ENCODE measurements at places on chromosomes 1 and 21. TPM values are rescaled to one million over a fixed set of nuclear protein-coding genes. Genes with fewer than 3 reads are reported as not detected.

DNA sequence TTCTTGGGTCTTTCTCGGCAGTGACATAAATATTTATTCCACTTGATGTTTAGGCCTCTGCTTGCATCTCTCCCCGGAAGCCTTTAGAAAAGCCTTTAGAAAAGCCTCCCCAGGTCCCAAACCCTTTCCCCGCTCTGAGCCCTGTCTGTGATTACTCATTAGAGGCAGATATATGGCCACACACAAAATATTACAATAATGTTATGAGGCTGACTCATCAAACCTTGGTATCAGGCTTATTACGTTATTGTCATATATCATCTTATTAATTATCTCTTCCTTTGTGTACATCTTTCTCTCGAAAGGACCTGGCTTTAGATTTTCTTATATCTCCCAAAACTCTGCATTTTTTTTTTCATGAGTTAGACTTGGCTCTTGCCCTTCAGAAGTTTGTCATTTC is 69.5 kb downstream of the FGGY start:
- ATAC-seq: no peak

- no peak for ATAC-seq
These were observed 73.3 kb upstream of the PGD start for GRCh38 chr1:10325521-10325920.

DNA sequence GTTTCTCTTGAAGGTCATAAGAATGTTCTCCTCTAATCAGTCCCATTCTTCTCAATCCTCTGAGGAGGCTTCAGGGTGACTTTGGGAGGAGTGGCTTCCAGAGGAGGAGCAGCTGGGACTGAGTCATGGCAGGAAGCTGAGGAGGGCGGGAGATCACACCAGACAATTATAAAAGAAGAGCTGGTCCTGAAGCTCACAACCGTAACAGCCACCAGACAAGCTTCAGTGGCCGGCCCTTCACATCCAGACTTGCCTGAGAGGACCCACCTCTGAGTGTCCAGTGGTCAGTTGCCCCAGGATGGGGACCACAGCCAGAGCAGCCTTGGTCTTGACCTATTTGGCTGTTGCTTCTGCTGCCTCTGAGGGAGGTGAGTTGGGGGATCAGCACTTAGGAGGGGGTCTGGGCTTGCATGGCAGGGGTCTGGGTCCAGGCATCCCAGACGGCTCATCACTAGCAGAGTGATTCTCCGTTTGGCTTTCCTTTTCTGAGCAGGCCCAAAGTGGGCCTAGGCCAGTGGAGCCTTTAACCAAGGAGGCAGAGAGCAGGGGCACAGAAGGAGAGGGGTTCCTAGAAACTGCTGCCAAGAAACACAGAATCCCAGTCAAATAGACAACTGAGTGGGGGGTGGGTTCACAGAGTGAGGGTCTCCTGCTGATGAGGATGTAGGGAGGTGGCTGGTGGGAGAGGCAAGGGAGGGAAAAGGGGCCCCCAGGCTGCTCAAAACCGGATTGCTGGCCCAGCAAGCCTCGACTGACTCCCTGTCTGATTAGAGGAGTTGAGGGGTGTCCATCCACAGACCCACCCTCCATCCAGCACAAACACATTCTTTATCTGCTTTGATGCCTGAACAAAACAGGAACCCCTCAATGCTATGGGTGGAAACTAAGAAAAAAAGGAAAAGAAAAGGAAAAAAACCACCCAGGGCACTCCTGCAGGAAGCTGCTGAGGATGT is at the start of gene ECM1:
Gene ECM1, plus strand, starts transcription at position 198 of the 953 bp plus-strand sequence. Its CDS starts 101 bp downstream, at position 299.
- ATAC-seq: peak; percentile 82

GRCh38 chr21:39186676-39187075 is 3.4 kb upstream of the PSMG1 start:
- no peak for ATAC-seq

- ATAC-seq: peak; percentile 53
These were observed 17.6 kb downstream of the HTR6 start for GRCh38 chr1:19682257-19682656.

CYP4B1 gene
- 13.5 TPM for total RNA-seq

DNA sequence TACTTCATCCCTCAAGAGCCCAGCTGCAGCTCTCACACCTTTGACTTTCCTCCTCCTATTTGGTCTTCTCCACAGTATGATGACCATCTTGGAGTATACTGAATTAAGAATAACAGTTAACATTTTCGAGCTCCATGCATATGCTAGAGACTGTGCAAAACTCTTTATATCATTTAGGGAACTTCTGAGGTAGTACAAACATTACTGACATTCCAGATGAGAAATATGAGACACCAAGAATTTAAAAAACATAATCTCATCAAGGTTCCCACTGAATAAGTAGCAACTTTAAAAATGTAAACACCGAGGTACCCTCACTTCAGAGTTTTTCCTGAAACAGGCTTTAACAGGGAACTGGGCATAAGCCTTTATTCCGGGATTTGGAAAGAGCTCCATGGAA is 22.7 kb downstream of the FMO3 start:
- no peak for ATAC-seq

DNA sequence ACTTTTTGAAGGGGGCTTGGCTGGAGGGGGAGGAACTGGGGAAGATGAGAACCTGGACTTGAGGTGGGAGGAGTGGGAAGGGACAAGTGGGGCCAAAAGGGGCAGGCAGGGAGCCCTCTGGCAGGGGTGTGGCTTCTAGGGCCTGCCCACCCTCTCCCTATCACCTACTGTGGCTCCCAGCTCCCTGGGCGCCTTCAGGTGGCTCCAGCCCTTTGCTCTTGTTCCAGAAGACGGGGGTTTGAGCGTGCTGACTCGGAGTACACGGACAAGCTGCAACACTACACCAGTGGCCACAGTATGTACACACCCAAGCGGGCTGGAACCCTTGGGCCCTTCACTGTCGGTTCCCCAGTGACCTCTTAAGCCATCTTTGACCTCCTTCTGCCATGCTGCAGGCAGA is 76.5 kb downstream of the LACTBL1 start:
- no peak for ATAC-seq

DNA sequence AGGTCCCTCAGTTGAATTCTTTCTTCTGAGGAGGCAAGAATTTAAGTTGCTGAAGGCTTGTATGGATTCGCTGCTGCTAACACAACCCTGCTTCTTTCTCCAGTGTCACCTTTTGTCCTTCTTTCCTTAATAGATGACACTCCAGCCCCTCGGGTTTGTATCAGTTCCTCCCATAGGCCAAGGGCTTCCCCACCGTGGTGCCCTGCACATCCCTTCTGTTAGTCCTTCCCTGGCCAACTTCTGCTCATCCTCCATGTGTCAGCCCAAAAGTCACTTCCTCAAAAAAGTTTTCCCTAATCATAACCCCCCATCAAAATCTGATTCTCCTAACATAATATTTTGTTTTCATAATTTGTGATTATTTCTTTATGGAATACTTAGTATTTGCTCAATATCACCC is 190.4 kb downstream of the RHOU start:
- ATAC-seq: no peak

MPZ gene
- total RNA-seq: 1.4 TPM

DNA sequence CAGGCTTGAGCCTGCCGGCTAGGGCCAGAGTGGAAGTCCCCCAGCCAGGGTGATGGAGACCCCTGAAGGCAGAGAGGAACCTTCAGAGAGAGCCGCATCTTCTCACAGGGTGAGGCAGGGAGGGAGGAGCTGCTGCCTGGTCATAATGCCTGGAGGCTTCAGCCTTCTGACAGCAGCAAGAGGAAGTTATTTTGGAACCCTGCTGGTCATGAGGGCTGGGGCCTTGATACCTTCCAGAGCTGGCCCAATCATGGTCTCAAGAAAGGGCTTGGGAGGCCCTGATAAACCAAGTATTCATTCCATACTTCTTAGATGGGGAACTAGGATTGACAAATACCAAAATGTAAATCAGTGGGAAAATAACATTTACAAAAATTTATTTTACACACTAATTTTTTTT is 26.6 kb upstream of the MPZL1 start:
- ATAC-seq: peak; percentile 23

HAPLN2 gene
- total RNA-seq: not detected

MEX3A gene
- 1.7 TPM for total RNA-seq

Data from esophagus mucosa (tissue), 1 donor.